ENCODE measurements at places on chromosomes 12 and 14.

GRCh38 chr12:126676434-126676833 is 1590.5 kb upstream of the TMEM132C start:
- ATAC-seq: no peak

DNA sequence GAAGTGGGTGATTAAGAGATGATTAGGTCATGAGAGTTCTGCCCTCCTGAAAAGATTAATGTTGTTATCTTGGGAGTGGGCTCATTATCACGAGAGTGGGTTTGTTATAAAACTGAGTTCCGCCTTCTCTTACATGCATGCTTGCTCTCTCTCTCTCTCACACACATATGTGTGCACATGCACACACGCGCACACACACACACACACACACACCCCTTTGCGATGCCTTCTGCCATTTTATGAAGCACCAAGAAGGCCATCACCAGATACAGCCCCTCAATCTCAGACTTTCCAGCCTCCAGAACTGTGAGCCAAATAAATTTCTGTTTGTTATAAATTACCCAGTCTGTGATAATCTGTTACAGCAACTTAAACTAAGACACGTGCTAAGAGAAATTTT is 5.7 kb upstream of the SLC41A2 start:
- no peak for ATAC-seq

GRCh38 chr12:67519484-67520433 is 128.8 kb upstream of the DYRK2 start:
- no peak for ATAC-seq

DNA sequence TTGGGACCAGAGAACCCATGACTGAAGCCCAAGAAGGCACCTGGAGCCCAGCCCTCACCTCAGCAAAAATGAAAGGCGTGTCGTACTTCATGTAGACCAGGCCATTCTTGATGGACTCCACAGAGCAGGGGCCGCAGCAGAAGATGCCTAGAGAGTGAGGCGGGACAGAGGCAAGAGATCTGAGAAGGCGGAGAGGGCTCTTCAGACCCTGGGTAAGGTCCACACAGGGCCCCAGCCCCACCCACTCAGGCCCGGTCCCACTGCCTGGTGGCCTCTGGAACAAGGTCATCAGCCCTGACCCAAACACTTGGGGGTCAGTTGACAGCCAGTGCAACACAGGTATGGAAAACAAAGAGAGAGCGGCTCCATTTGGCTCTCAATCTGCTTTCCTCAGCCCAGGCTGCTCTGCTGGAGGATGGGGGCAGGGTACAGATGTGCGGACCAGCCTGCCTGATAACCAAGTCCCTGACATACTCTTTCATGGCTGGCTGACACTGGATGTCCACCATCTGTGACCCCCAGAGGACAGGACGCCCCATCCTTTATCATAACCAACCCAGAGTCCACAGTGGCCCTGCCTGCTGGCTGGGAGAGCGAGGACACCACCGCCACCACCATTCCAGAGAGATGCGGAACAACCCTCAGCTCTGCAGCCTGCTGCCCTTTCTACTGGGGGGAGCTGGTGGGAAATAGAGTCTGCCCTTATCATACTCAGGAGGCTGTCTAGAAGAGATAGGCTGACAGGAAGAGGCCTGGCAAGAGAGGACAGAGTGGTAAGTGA is 6.9 kb downstream of the TGM1 start:
- ATAC-seq: no peak
